ENCODE measurements at places on chromosomes 2 and 18.

GRCh38 chr2:54194761-54195750 lies 61.0 kb downstream of the TSPYL6 start:
- no peak for DNase-seq

DNA sequence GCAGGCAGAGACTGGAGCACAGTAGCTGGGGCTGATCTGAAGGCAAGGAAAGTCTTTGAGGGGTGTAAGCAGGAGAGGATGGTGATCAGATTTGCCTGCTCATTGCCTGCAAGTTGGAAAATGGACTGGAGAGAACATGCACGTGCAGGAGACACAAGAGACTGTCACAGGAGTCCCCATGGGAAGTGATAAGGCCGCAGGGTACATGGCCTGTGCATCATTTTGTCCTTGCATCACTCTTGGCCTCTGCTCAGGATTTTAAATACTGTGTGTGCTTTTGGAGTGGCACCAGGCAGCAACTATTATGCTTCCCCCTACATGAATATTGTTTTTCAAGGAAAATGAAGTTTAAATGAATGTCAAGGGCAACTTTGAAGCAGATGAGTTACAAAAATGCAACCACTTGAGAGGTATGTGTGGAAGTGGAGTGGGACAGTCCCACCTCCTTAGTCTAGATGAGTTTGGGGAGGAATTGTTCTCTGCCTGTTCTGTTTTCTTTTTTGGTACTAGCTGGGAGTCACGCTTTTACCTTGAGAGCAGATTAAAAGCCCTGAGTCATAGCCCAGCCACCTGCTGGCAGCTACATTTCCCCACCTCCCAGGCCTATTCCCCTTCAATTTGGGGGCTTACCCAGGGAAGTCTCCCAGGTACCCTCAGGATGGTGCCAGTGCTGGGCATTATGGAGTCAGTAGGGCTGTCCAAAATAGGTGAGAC lies 19.3 kb downstream of the MAPK4 start:
- no peak for DNase-seq

GRCh38 chr18:21820033-21820810 lies 79.6 kb downstream of the MIB1 start:
- DNase-seq, result no peak

DNA sequence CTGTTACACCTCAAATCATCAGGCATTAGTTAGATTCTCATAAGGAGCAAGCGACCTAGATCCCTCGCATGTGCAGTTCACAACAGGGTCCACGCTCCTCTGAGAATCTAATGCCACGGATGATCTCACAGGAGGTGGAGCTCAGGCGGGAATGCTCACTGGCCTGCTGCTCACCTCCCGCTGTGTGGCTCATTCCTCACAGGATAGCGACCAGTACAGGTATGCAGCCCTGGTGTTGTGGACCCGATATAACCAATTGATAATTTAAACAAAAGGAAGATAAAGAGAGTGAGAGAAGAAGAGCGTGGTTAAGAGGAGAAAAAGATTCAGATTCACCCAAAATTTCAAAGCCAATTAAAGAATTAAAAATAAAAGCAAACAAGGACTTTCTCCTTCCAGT lies 20.8 kb downstream of the TLK1 start:
- no peak for DNase-seq

DNA sequence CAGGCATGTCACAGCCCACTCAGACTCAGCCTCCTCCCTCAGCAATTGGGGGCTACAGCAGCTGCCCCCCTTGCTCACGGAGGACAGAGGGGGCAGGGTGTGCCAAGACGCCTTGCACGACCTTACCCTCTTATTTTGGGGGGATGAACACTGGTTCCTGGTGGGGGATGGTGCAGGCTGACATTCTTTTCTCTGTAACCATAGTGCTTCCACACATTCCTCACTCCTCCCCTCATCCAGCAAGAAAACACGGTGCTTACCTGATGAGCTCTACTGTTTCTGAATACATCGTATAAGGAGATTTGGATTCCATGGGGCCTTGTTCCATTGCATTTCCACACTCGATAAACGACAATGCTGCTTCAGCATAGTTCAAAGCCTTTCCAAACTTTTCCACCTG lies 75.4 kb upstream of the REV1 start:
- no peak for DNase-seq
